ENCODE measurements at places on chromosomes 12 and 14.

DNA sequence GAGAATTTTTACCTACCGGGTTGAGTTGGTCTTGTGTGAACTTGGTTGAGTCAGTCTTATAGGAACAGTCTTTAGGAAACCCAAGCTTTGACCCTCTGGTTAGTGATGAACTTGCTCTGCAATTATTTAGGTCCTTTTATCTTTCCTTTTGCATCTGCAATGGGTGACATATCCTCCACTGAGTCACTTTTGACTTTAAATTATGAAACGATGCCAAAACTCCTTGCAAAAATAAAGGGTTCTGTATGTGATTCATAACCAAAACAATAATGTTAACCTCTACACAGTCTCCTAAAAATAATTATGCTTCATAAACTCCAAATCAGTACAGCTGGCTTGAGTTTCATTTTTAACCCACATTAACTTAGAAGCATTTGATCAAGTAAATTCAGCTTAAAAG, 979.4 kb downstream of the GALC start:
- DNase-seq = no peak

DNA sequence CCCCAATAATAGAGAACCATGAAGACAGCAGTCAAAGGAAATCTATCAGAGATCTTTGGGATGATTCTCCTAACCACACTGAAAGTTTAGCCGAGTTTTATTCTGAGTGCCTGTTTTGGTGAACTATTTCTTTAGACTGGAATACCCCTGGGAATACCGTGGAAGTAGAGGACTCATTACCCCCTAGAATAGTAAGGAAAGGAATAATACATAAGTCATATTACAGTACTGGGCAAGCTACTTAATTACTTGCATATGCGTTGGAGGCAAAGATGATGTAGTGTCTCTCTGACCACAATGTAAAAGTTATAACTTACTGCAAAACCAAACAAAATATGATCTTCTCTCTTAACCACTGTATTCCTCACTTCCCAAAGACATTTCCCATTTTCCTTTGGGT, 25.5 kb downstream of the ZC2HC1C start:
- no peak for DNase-seq

- DNase-seq = no peak
These were observed 490 bp downstream of the RILPL1 start for GRCh38 chr12:123532808-123533649.

- DNase-seq = no peak
These were observed 115.9 kb upstream of the IFNG-AS1 start for GRCh38 chr12:67873355-67873754.

- DNase-seq = no peak
These were observed 3.5 kb downstream of the EPYC start for GRCh38 chr12:91001306-91001705.
